Stimulated activated CD4-positive, alpha-beta T cell treated with anti-CD3 and anti-CD28 coated beads, Interleukin-12 subunit alpha, Interleukin-12 subunit beta, amount 100 ng/mL, for 24 hours (primary cell): ENCODE measurements at places on chromosomes 4 and X.

- DNase-seq: no peak
Measured at GRCh38 chr4:41865306-41865980, 69.8 kb upstream of the TMEM33 start.

- no peak for DNase-seq
Measured at GRCh38 chr4:86416081-86416480, 56.2 kb upstream of the MAPK10 start.

- DNase-seq: no peak
Measured at GRCh38 chr4:138223231-138223910, 18.8 kb downstream of the SLC7A11 start.

DNA sequence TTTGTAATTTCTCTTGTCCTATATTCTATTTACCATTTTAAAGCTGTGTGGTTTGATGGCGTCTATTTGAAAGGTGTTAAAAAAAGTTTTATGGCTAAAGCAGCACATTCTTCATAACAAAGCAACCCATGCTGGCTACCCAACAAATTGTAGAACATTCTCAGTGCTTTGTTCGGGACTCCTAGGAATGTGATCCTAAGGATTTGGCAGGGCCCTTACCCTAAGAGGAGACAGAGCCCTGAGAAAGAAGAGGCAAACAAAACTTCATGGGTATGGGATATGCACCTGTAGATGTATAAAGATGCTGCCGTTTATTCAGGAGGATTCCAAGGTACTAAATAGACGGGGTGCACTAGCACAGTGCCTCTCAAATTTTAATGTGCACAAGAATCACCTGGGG lies 370.8 kb upstream of the DIPK2B start:
- DNase-seq: no peak

GRCh38 chr4:152571296-152571695 lies 35.4 kb upstream of the FBXW7 start:
- DNase-seq: no peak

- DNase-seq: no peak
Measured at GRCh38 chrX:14801136-14801535, 71.7 kb downstream of the FANCB start.

- no peak for DNase-seq
Measured at GRCh38 chrX:111411983-111412382, at the start of gene DCX. Gene DCX (minus strand): TSS chrX:111412192. CDS start chrX:111410398, 1,794 bp downstream.

- DNase-seq: no peak
Measured at GRCh38 chr4:176137631-176138030, 57.8 kb downstream of the SPATA4 start.

DNA sequence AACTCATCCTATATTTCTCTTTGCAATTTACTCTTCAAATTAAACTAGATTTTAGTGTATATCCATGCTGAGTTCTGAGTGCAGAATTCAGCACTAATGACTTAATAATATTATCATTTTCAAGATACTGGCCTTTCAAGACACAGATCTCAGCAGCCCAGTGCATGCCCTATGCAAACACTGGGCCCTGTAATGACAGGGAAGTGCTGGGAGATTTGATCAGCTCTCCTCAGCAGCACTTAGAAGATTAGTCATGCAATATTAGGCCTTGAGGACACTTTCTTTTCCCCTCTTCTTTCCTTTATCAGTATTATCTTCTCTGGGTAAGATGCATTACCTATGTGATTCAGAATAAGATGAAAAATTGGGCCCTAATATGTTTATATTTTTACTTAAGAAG lies 207.1 kb downstream of the PPP3CA start:
- DNase-seq: no peak

- DNase-seq: no peak
Measured at GRCh38 chr4:148396986-148397673, 45.1 kb downstream of the NR3C2 start.

GRCh38 chr4:161823450-161823849 lies 340.4 kb downstream of the FSTL5 start:
- no peak for DNase-seq

GRCh38 chr4:83617371-83618035 lies 81.6 kb downstream of the GPAT3 start:
- DNase-seq: no peak

DNA sequence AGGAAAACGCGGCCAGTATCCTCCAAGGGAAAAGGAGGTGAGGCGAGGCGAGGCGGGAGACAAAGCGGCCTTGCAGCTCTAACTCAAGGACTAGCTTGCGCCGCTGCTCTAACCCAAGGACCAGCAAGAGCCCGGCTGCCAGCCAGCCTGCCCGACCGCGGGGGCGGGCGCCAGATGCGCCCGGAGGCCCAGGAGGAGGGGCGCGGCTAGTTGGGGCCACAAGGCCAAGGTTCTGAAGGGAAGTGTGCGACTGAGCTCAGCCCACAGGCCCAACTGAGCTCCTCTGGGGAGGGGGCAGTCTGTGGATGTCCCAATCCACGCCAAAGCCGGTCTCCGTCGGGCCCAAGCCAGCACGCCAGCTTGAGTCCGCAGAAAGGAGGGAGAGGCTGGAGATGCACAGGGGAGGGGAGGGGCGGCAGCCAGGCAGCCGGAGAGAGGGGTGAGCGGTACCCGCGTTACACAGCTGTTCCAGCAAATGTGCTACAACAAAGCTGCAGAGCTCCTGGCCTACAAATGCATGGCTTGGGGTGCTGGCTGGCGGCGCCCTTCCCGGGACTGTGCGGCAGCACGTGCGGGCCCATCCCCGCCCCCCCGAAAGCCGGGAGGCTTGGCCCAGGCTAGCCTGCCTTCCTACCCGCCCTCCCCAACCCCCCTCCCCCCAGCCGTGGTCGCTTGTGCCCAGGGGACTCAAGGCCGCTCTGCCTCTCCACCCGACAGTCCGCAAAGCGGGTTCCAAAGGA lies 637 bp downstream of the AMER1 start:
- DNase-seq: no peak

GRCh38 chr4:134393592-134393991 lies 192.0 kb upstream of the PABPC4L start:
- no peak for DNase-seq
